Astrocyte of the spinal cord (primary cell): ENCODE measurements at places on chromosomes 1 and 21.

DNA sequence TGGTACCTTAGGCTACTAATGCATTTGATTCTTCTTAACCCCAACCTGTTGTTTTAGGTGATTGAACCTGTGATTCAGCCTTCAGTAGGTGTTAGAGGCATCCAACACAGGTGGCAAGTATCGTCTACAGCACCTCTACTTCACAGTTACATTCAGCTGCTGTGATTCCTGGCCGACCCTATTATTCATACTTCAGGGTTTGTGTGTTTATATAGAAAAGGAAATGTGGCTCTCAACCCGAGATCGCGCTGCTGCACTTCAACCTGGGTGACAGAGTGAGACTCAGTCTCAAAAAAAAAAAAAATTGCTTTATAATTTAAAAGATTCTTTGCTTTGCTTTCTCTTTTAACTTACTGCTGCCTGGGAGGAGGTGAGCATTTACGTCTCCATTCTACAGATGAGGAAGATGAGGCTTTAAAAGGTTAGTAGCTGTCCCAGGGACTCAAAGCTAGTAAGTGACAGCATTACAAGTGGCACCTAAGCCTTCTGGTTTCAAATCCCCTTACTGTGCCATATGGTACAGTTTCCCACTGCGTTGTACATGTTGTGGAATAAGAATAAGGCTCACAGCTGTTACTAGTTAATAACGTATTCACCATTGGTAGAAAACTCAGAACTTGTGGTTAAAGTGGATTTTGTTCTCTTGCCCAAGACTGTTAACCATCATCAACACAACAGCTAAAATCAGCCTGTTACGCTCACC is 9.9 kb upstream of the GPR25 start:
- no peak for DNase-seq

DNA sequence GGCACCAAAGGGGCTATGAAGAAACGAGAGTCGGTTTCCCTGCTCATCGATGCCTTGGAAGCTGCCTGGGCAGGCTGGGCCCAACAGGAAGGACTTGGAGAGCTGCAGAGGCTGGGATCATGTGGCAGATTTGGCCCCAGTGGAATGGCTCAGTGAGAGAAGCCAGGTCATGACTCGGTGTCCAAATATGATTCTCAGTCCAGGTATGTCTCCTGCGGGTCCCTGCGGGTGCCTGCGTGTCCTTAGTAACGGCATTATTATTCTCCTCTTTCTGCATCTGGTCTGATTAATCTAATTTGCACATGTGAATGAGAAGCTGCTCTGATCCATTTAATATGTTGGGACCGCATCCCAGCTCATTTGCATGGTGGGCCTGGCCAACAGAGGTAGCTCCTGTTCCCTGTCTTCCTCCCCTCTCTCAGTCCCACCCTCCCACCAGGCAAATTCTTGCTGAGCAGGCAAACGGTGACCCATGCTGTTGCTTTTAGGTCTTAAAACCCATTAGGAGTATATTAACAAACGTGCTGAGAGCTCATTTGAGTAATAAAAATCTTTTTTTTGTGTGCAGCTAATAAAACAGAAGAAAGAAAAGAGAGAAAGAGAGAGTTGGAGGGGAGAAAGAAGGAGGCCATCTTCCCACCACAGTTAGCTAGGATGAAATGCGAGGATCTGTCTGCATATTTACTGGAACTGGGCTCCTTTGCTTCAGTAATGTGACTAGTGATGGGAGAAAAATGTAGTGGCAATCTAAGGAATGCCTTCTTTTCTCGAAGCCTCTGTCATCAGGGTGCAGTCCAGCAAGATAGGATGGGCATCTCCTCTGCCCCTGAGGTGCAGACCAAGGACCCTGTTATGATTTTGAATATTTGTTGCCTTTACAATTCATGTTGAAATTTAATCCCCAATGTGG is 133.5 kb downstream of the HMGB4 start:
- DNase-seq = no peak

DNA sequence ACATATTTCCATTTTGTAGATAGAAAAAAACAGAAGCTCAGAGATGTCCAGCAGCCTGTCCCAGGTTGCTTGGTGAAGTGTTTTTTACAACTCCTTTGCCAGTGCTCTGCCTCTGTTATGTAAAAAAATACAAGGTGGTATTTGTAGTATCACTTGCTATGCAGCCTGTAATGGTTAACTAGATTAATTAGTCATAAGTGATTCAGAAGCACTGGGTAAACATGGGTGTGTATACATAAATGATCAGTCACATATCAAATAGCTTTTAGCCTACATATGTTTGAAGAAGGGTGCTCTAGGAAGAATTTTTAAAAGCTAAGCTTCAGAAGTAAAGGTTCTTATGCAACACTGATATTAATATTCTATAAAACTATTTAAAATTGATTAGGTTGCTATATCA is 70.0 kb upstream of the MAGI3 start:
- no peak for DNase-seq

DNA sequence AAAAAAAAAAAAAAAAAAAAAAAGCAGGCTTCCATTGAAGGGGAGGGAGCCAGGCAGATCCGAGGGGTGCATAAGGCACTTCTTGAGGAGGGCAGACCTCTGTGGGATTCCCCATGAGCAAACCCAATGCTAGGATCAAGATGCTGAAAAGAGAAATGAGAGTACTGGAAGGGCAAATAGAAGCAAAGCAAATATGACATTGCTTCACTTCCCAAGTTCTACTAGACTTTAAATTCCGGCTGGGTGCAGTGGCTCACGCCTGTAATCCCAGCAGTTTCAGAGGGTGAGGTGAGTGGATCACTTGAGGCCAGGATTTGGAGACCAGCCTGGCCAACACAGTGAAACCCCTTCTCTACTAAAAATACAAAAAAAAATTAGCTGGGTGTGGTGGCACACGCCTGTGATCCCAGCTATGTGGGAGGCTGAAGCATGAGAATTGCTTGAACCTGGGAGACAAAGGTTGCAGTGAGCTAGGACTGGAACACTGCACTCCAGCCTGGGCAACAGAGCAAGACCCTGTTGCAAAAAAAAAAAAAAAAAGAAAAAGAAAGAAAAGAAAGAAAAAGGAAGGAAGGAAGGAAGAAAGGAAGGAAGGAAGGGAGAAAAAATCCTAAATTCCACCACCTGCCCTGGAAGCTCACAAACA is 23.1 kb upstream of the PALMD start:
- no peak for DNase-seq

GRCh38 chr1:161172349-161172748 is 5.0 kb downstream of the B4GALT3 start:
- no peak for DNase-seq

GRCh38 chr1:93680420-93681100 is 1.1 kb downstream of the BCAR3 start:
- peak; percentile 88 for DNase-seq

DNA sequence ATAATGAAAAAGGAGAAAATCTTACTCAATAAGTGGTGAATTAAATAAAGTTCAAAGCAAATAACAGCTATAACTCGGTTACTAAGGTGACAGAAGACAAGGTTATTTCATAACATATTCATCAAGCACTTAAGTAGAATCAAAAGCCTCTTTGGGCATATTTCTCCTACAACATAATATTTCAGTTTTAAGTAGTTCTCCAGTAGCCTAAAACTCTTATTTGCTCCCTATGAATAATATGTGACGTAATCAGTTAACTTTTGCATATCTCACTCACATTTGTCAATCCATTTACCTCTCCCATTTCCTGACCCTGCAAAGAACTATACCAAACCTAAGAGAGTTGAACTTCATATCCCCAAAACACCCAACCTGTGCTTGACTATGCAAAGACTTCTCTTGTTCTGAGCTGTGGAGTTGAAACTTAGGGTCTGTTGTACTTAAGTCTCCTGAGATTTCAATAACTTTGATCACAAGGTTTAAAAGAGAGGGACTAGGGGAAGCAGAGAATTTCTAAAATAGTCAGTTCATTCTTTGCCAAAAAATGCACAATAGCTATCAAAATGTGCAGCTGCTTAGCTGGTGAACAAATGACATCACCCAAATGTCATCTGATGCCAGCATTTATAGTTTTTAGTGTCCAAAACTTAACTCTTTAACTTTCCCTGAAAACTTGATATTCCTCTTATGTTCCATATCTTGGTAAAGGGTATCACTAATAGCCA is 37.2 kb downstream of the TTLL7 start:
- no peak for DNase-seq

DNA sequence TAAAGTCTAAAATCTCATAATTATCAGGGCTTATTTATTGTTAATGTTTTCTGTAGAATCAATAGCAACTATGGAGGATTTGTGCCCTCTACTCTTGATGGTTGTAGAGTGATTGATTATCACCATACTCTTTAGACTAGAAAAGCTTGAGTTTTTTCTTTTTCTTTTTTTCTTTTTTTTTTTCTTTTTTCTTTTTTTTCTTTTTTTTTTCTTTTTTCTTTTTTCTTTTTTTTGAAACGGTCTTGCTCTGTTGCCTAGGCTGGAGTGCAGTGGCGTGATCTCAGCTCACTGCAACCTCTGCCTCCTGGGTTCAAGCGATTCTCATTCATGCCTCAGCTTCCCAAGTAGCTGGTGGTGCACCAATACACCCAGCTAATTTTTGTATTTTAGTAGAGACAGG is 29.7 kb downstream of the TOR1AIP1 start:
- no peak for DNase-seq

DNA sequence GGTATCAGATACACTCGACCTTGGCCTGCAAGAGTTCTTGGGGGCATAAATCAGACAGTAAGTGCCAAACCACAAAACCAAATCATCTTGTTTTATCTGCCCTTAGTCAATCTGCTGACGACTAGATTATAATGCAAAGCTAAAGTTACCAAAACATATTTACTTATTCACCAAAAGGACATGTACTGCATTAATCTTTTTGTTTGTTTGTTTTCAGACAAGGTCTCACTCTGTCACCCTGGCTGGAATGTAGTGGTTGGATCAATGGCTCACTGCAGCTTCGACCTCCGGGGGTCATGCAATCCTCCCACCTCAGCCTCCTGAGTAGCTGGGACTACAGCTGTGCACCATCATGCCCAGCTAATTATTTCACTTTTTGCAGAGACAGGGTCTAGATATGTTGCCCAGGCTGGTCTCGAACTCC is 114.7 kb downstream of the APP start:
- DNase-seq = no peak

DNA sequence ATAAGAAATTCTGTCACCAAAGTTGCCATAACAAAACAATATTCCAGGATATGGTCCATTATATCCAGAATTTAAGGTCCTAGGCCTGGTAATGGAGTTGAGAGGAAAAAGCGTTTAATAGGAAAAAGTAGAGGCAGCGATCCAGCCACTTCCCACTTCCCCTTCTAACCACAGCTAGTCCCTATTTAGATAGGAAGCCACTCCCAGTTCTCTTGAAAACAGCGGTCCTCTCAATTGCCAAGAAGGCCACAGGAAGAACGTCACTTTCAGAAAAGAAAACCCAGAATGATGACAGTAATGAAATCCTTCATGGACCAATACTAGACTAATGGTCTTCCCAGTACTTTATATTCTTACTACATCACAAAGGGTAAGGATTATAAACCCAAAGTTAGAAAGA is 38.6 kb downstream of the ABL2 start:
- DNase-seq = peak; percentile 38

- no peak for DNase-seq
Observed at GRCh38 chr1:8903410-8903809, 24.9 kb upstream of the ENO1 start.

GRCh38 chr1:170414989-170415709 is 116.8 kb upstream of the GORAB start:
- peak; percentile 32 for DNase-seq

GRCh38 chr21:43937891-43938309 is 72.9 kb downstream of the AGPAT3 start:
- no peak for DNase-seq

GRCh38 chr1:50189369-50189768 is 80.6 kb downstream of the ELAVL4 start:
- DNase-seq = no peak

DNA sequence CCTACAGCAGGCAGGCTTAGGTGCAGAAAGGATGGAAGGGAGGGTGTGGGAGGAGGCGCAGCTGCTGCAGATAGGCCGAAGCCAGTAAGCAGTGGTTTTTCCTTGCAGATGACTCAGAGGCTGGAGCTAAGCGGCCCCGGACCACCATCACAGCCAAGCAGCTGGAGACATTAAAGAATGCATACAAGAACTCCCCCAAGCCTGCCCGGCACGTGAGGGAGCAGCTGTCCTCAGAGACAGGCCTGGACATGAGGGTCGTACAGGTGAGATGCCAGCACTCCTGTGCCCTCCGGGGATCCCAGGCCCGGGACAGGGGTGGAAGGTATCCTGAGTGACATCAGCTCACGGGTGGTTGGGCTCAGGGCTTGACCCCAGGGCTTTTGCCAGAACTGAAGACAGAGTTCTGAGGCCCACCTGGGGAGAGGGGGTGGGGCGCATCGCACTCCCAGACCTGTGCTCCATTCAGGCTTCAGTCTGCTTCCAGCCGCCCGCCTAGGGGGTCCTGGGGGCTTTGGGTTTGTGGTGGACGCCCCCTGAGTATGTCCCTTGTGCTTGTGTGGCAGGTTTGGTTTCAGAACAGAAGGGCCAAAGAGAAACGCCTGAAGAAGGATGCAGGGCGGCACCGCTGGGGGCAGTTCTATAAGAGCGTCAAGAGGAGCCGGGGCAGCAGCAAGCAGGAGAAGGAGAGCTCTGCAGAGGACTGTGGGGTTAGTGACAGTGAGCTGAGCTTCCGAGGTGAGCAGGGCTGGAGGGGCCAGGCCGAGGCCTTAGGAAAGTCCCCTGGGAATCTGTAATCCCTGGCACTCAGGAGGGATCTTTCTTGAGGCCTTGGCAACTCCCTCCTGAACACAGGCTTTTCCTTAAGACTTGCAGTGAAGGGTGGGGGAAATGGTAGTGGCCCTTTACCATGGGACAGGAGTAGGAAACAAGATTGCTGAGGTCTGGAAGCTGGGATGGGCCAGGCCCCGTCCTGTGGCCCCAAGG is 41.5 kb downstream of the LHX4 start:
- DNase-seq = peak; percentile 73

- no peak for DNase-seq
Observed at GRCh38 chr1:241444836-241445235, 74.7 kb downstream of the FH start.

- no peak for DNase-seq
Observed at GRCh38 chr1:78854556-78854955, 152.0 kb downstream of the ADGRL4 start.

- DNase-seq = no peak
Observed at GRCh38 chr21:43782431-43783097, 6.5 kb upstream of the CSTB start.
